ENCODE measurements at places on chromosomes 1 and 21.

DNA sequence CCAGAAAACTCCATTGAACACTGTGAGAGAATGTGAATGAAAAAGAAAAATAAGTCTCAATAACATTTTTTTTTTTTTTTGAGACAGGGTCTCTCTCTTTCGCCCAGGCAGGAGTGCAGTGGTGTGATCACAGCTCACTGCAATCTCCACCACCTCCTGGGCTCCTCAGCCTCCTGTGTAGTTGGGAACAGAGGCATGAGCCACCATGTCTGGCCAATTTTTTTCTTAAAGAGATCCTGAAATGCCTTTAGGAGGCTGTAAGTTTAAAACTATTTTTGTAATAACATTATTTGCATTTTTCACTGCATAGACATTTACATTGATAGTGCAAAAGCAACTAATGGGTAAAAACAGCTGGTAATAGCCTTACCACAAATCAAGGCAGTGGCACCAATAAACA lies 35.3 kb downstream of the GDAP2 start:
- no peak for DNase-seq

- DNase-seq: no peak
These were observed 29.1 kb downstream of the TRPM2 start for GRCh38 chr21:44382536-44382935.

GRCh38 chr1:240508201-240508600 lies 103.8 kb downstream of the GREM2 start:
- no peak for DNase-seq

GRCh38 chr21:33396951-33397350 lies 6.3 kb upstream of the IFNGR2 start:
- no peak for DNase-seq

- DNase-seq: no peak
These were observed 34.2 kb upstream of the GJA5 start for GRCh38 chr1:147794570-147794969.

DNA sequence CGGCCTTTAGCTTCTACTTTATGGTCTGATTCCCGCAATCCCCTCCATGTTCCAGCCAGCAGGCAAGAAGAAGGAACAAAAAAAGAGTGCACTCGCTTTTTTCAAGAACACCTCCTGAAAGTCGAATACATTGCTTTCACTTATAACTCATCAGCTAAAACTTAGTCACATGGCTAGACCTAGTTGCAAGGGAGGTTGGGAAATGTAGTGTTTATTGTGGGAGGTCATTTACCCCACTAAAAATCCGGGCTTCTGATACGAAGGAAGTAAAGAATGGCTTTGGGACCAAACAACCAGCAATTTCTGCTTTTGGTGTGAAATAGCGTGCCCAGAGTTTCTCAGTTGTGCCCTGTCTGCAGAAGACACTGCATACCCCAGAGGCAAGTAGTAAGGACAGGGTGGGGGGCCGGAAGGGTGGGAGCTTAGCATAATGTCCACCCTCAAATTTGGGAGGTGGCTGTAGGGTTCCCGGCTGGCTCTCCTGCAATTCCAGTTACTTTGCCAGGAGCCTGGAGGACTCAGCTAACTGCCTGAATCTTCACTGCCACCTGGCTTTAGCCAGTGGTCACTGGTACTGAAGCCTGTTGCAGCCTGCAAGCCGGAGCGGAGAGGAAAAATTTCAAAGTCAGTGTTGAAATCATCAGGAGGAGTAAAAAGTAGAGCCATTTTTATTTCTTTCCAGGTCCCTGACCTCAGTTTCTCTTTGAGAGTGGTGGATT lies 57.7 kb upstream of the F3 start:
- DNase-seq: no peak

DNA sequence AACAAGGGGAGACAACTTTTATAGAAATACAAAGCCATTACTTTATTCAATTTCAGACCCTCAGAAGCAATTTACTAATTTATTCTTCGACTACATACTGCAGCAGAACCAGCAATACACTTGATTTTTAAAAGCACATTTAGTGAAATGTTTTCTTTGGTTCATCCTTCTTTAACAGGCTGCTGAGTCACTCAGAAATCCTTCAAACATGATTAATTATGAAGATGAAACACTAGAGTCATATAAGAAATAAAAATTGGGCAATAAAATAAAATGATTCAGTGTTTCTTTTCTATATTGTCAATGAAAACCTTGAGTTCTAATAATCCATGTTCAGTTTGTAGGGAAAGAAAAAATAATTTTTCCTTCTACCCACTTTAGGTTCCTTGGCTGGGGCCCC lies 47.0 kb downstream of the CHML start:
- DNase-seq: no peak

- no peak for DNase-seq
These were observed 182.3 kb downstream of the BARHL2 start for GRCh38 chr1:90534663-90535295.

GRCh38 chr1:15740924-15741850 lies 1.1 kb upstream of the TMEM82 start:
- peak; percentile 54 for DNase-seq

DNA sequence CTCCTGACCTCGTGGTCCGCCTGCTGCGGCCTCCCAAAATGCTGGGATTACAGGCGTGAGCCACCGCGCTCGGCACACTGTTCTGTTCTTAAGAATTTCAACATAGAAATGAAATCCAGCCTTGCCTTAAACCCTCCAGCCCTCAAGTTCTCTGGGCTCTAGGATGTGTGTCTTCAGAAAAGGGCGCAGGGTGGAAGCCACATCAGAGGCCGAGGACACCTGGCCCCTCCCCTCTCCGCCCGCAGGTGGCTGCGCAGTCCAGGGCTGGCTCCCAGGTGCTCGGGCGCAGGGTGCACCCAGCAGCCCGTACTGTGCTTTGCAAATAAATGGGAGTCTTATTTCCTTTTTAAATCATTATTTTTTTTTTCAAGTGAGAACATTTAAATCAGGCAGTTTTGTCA lies 2.0 kb upstream of the C1orf174 start:
- DNase-seq: no peak

DNA sequence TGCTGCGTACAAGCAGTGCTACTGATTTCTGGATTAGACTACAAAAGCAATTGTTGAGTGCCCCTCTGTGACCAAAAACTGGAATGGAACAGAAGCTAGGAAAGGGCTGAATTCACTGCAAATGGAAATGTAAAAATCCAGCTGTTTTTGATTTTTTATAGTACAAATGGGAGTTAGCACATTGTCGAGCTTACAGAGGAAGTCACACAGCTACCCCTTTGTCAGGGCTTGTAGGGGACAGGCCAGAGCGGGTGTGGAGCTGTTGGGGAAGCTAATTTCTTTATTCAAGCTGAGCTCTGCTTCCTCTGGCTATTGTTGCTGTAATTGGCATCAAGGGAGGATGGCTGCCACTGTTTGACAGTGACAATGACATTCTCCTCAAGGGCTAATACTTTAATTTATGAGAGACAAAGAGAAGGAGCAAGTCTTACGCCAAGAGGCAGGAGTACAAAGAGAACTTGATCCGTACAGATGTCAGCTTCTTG lies 96.1 kb downstream of the SLC35F3 start:
- DNase-seq: no peak

- DNase-seq: no peak
These were observed 670 bp upstream of the PARK7 start for GRCh38 chr1:7960867-7961215.

- no peak for DNase-seq
These were observed 17.9 kb upstream of the KCNE2 start for GRCh38 chr21:34345892-34346291.

- DNase-seq: peak; percentile 55
These were observed 104.6 kb downstream of the DIRAS3 start for GRCh38 chr1:67945733-67946374.

DNA sequence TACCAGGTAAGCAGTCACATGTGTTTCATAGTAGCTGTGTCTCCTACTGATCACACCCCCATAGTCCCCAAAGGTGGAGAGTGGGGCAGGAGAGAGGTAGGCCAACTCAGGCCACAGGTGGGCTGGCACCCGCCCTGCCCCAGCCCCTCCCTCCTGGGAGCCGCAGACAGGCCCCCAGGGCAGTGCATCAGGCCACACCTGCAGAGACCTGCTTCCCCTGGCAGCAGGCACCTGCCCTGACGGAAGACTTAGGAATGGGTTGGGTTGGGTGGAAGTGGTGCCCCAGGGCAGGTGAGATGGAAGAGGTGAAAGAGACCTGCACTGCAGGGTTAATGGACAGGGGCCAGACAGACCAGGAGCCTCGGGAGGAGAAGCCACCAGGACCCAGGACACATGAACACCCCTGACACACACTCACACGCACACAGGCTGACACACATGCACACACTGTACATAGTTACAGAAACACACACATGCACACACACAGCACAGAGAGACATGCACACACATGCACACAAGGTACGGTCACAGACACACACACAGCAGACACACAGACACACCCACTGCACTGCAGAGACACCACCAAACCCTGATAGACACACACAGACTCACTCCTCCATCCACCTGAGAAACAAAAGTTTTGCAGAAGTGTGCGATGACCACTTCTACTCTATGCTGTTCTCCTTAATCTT lies 1.7 kb upstream of the COL18A1 start:
- DNase-seq: no peak

Data from NCI-H774 (cell line).